ENCODE measurements at places on chromosomes 3 and 15.

DNA sequence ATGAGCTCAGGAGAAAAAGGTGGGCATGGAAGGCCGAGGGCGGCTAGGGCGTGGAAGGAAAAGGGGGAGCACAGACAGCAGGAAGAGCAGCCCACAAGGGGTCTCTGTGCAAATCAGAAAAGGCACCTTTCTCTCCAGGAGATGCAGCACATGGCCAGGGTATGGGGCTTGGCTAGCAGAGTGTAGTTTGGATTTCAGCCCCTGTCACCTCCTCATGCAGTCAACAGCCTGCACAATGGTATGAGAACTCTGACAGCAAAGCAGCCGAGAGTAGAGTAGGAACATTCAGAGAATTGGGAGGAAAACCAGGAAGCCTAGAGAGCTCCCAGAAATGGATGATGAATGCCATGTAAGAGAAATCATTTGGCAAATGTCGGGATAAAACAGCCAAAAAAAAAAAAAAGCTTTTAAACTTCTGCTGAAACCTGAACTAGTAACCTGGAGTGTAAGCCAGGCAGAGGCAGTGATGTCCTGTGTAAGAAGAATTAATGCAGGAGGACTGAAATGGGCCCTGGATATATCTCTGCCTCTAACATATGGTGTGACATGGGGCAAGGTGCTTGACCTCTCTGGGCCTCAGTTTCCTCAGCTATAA is 25.7 kb downstream of the FSTL1 start:
- no peak for DNase-seq

DNA sequence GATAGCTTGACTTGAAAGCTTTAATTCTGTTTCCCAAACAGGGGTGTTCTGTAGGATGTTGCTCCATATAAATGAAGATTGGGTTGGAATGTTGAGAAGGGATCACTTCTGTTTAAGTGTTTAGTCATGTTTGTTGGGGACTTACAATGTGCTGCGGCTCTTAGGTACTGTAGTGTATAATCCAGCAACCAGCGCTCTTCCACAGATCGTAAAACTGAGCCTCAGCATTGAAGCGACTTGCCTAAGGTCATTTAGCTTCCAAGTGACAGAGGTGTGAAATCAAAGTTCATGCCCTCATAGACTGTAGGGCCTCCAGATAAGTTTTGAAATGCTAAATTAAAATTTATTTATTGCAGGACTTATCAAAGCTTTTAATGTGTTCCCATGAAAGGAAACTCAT is 1.8 kb downstream of the MKRN2 start:
- no peak for DNase-seq

DNA sequence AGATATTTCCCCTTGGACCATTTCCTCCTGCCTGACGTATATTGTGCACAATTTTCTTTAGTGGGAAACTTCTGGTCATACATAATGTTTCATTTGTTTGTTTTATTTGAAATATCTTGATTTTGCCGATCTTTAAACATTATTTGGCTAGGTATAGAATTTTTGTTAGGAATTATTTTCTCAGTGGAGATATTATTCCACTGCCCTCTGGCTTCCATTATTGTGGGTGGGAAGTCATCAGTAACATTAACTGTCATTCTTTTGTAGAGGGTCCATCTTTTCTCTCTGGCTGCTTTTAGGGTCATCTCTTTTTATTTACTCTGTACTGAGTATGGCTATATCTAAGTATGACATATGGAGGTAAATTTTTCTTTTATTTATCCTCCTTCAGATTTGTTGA is 135.5 kb upstream of the LIPC start:
- no peak for DNase-seq

GRCh38 chr15:31607656-31608055 is 281.0 kb downstream of the KLF13 start:
- DNase-seq, result no peak

GRCh38 chr3:39025222-39025970 is 26.3 kb downstream of the SCN11A start:
- DNase-seq, result no peak

DNA sequence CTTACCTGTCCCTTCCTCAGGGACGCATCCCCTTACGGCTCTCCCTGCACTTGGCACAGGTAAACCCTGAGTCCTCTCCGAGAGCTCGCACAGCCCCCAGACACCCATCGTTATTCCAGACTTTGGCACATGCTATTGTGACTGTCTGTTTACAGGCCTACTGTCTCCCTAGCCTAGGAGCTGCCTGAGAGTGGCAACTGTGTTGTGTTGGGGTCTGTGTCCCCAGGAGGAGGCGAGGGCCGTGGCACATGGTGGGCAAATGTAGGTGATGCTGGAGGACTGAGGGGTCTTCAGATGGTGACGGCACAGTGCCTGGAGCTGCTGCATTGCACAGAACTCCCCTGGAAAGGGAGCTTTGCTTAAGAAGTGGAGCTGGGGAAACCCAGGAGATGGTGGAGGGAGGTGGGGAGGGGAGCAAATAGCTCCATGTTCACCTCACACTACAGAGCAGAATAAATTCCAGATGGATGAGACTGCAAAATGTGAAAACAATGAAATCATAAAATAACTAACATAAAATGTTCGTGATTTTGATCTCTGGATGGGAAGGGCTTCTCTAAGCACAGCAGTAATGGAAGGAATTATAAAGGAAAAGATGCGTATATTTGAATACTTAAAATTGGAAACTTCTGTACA is 96.5 kb downstream of the SMAD6 start:
- DNase-seq, result no peak

GRCh38 chr3:170737498-170738162 is 132.4 kb downstream of the RPL22L1 start:
- no peak for DNase-seq

DNA sequence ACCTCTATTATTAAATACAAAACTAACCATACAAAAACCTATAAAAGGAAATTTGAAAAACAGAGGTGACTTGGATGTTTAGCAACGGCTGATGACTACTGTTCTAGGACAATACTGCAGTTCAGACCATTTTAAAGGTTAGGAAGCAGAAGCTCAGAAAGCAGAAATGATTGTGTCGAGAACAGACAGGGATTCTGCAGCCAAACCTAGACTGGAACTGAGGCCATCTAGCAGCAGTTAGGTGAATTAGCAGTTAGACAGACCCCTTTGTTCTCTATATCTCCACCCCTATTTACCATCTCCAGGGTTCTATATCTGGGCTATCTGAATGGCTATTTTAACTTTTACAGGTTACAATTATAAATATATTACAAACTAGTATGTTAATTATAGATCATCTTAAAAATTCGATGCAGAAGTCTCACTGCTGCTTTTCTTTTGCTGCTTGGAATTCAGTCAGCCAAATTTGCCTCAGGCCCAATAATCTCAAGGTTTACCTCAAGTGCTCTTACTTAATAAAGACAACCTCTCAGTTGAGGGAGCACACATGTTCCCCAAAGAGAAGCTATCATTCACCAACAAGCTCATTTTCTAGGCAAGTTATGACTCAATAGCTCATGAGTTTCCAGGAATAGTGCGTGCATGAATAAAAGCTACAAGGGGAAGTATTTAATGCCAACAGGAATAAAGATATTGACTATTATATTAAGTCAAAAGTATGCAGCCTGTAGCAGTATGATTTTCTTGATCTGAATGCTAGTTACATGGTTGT is 9.3 kb upstream of the IL1RAP start:
- no peak for DNase-seq

- no peak for DNase-seq
These were observed 47.3 kb downstream of the ITGB5 start for GRCh38 chr3:124839896-124840295.

GRCh38 chr3:73685061-73685460 is 60.3 kb upstream of the PDZRN3 start:
- DNase-seq, result peak; percentile 79

DNA sequence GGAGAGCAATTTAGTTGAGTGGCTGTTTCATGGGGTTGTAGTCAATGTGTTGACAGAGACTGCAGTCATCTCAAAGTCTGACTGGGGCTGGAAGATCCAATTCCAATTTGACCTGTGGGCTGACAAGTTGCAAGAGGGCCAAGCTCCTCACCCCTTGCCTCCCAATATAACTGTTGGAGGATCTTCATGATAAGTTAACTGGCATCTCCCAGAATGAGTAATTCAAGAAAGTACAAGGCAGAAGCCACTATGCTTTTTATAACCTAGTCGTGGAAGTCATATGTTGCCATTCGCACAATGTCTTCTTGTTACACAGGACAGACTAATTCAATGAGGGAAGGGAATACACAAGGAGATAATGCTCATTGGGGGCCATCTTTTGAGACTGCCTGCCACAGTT is 29.1 kb downstream of the GPR15 start:
- no peak for DNase-seq

GRCh38 chr3:132432639-132433038 is 15.3 kb downstream of the DNAJC13 start:
- DNase-seq, result no peak

DNA sequence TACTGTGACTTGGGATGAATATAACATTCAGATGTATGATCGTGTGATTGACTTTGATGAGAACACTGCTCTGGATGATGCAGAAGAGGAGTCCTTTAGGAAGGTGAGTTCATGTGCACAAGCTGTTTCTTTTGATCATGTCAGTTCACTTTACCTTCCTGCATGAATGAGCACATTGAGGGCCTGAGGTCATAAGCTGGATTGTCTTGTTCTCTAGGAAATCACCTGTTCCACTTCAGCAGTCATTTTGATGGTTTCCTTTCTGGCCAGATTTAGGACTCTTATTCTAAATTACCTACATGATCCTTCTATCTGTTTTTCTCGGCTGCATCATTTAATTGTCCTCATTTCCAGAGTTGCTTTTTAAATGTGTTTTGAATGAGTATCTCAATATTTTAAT is 4.1 kb downstream of the RCN2 start:
- no peak for DNase-seq

GRCh38 chr3:148131990-148132638 is 565.6 kb upstream of the AGTR1 start:
- no peak for DNase-seq
